ENCODE measurements at places on chromosomes 4 and X.

- DNase-seq: peak; percentile 34
These were observed 351.9 kb upstream of the FTHL17 start for GRCh38 chrX:31423609-31424189.

GRCh38 chr4:188408244-188409030, 269.2 kb downstream of the TRIML1 start:
- no peak for DNase-seq

GRCh38 chr4:82678051-82678450, 116.3 kb upstream of the TMEM150C start:
- no peak for DNase-seq

DNA sequence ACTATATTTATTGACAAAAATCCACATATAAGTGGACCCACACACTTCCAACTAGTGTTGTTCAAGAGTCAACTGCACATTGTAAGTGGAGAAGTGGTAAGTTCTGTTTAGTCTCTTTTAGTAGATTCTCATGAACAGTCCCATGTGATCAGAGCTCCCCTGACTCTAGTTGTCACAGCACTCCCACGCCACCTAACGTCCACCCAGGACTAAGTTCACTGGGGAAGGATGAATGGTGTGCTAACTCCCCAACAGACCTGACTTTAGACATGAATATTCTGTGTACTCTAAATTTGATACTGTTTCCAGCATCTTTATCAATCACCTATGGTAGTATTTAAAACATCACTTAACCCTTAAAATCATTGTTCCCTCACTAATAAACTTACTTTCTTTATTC, 59.8 kb downstream of the PACRGL start:
- DNase-seq: no peak

DNA sequence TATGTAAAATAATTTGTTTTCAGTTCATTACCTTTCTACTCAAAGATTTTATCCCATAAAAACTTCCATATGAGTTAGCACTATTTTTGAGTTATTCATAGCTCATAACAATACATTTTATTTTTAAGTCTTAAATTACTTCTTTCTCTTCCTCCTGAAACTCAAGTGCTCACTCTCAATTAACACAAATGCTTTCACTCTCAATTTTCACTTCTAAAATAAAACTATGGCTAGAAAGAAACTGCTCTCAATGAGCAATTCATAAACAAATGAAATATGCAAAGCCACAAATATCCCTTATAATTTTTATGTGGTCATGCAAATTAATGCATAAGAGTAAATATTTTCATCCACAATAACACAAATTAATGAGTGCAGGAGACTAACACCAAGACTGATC, 38.8 kb downstream of the MAML3 start:
- DNase-seq: no peak

GRCh38 chr4:8910100-8910821, 38.6 kb upstream of the HMX1 start:
- DNase-seq: no peak

- no peak for DNase-seq
These were observed 35.0 kb downstream of the SHROOM3 start for GRCh38 chr4:76470064-76470463.

- peak; percentile 81 for DNase-seq
These were observed 26.7 kb downstream of the HTT-AS start for GRCh38 chr4:3047464-3048286.

DNA sequence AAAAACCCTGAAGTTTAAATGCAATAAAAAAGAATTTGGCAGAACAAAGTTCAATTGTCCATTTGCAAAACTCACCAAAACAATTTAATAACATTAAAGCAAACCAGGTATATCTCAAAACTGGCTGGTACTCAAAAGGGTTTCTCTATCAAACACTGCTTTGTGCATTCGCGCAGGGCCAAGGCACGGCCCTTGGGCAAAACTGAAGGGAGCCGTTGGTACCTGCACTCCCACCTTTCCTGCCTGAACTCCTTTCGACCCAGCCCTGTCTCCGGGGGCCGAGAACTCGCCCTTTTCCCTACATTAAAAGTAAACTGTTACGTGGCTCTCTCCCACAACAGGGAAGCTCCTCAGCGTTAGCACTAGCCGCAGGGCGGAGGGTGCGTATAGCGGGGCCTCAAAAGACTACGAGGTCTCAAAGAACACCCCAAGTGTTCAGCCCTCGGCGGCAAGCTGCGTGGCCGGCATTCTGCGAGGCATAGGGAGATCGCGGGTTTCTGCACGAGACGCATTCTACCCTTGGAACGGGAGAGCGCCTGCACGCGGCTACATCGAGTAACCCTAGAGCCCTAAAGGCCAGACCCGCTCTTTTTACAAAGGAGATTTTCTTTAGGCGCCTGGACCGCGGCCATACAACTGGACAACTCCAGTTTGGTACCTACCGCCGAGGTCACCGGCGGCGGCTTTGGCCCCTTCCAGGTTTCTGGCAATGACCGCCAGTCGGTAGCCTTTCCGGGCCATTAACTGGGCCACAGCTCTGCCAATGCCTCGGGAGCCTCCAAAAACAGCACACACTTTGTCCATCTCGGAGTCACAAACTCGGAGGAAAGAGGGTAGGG, 550 bp downstream of the CBR4 start:
- peak; percentile 71 for DNase-seq
